Activated naive CD4-positive, alpha-beta T cell treated with anti-CD3 and anti-CD28 coated beads for 36 hours (primary cell): ENCODE measurements at places on chromosomes 11 and 22.

GRCh38 chr22:31846161-31847115 lies 92.6 kb downstream of the DEPDC5 start:
- peak; percentile 30 for DNase-seq

- no peak for DNase-seq
Observed at GRCh38 chr11:134488512-134488911, 76.5 kb upstream of the B3GAT1 start.

- peak; percentile 62 for DNase-seq
Observed at GRCh38 chr11:6926208-6927029, at the start of gene ZNF215. Gene ZNF215 (plus strand): TSS chr11:6926426. CDS start chr11:6932273, 5,847 bp downstream.

DNA sequence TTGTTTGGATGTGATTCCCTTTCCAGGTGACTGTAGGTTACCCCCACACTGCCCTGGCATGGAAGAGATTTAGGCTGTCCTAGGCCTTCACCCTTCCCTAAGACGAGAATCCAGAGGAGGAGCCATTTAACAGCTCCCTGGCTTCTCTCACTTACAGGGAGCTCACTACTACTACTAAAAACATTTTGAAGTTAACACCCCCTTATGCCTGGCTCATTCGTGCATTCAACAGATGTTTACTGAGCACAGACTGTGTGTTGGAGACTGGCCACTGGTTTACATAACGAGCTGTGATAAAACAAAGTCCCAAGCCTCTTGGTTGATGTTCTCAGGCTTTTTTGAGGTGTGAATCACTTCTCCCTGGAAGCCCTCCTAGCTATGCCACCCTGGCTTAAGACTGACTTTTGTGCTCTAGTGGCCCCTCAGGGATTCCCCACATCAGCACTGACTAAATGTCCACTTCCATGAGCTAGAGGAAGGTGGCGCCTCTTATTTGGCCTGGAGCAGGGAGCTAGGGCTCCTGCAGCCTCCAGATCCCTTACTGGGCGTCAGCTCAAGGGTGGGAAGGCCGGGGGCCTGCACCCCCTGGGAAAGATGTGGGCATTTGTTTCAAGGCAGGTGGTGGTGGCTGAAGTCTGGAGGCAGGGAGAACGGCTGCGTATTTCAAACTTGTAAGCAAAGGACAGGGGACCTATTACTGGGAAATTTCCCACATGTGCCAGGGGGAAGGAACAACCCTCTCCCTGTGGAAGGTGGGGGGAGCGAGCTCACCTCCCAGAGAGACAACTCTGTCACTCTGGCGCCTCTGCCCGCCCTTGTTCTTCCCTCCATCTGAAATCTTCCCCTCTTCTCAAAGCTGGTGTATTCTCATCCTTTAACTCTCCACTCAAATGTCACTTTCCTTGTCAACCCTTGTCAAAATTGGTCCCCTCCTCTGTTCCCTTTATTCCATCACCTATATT lies 19.4 kb upstream of the MALAT1 start:
- no peak for DNase-seq

DNA sequence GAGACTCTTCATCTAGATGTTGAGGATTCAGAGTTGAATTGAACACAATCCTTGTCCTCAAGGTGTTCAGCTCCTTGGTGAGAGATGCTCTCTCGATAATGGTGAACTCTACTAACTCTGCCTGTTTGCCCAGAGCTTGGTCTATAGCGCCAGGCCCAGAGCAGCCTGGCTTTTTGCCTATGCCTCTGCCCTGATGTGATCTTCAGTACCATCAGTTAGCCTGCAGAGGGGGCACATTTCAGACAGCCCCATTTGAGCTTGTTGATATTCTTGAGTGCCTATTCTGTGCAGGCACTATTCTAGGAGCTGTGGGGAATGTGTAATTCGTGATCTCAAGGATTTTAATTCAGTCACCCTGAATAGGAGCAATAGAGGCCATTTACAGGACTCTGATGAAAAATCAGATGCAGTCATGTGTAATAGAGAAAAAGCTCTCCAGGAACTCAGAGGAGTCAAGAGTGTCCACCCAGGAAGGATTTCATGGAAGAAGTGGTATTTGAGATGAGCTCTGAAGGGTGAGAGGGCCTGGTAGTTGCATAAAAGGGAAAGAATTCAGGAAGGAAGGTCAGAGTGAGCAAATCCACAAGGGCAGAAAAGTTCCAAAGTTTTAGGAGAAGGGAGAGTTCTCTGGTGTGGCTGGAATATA lies 19.3 kb downstream of the GTPBP1 start:
- DNase-seq = peak; percentile 38

DNA sequence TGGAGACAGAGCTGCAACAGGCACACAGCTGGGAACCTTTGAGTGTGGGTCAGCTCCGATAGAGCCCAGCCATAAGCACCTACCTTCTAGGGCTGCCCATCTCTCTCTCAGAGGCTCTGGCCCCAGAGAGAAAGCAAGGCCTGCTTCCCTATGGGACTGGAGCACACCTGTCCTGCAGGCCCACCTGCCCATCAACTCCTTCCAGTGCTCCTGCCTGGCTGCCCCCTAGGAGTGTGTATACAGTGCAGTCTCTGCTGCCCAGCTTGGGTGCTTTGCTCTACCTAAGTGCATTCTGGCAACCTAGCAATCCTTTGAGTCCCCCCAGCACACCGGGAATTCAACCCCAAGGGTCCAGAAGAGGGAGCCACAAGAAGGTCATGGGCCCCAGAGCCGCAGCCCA lies 21.0 kb downstream of the OR8G5 start:
- no peak for DNase-seq

DNA sequence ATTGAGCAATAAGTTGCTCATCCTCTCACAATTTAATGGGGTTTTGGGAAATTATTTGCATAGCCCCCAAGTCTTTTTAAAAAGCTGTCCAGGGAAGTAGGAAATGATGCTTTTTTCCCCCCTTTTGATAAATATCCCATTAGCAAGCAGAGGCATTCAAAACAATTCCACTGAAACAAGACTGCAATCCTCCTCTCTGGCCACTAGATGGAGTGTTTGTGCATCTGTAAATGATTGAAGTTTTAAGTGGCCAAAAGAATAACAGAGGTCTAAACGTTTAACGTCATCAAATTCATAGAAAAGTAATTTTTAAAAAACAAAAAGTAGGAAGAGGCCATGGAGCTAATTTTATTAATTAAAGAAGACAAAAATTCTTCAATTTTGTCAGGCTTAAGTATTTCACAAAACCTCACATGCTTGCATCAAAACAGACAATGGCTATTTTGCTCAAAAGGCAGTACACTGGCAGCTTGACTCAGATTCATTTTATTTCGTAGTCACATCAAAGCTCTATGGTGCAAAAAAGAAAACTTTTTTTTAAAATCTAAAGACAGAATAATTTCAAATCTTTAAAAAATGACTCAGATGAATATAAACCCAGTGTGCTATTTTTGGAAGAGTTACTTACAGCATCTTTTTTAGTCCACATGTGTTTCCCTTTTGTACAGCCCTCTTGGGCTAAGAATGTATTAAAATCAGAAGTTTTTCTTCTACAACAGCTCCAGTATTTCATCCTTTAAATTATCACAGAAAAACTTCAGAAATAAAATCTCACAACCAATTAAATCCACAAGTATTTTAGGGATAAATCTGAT lies 17.8 kb downstream of the CHORDC1 start:
- peak; percentile 14 for DNase-seq

DNA sequence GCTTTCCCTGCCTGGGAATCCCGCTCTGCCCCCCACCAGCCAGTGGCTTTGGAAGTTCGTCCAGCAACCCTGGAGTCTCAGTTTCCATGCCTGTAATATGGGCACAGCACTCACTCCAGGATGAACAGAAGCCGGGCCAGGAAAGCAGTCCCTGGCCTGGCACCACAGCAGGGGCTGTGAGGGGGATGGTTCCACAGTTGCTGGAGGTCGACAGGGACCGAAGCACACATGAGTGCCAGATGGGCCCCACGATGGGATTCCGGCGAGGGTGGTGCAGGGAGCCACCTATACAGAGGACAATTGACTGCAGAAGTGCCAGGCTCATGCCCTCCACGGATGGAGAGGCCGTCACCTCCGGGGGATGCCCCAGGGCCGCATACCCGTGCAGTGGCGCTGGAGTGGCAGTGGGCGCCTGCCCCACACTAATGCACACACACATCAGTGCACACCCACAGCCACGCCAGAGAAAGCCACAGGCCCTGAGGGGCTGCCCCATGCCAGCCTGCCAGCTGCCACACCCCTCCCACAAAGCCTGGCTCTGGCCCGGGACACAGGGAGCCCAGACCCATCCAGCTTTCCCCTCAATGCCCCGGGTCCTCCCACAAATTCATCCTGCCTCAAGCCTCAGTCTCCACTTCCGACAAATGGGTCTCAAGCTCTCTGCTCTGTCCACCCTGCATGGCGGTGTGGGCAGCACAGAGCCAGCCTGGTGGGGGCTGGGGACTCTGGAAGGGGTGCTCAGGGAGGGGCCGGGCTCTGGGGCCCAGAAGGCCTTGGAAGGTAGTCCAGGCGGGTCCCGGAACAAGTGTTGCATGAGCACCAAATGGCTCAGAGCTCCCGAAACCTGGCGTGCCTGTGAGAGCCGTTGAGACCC lies 9.7 kb downstream of the ASCL2 start:
- DNase-seq = no peak

GRCh38 chr11:44813401-44813800 lies 86.6 kb downstream of the TSPAN18 start:
- DNase-seq = no peak

GRCh38 chr11:108468478-108468864 lies 1.1 kb upstream of the C11orf65 start:
- no peak for DNase-seq

DNA sequence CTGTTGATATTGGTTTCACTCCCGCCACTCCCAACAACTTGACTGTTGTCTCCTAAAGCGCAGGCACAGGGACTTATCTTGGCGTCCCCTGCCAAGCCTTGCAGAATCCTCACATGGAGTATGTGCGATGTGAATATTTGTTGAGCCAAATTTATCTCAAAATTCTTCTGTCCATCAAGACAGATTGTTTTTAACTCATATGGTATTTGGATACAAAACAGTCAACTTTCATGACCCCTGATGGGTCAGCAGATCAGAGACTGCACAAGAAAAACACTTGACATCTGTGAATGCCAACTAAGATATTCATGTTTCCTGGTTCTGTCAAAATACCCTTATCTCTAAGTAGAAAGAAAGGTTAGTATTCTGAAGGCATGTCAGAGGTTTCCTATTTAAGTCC lies 221.7 kb upstream of the BLID start:
- no peak for DNase-seq
